ENCODE measurements at places on chromosomes 7 and 10. TPM values are rescaled to one million over a fixed set of nuclear protein-coding genes. Genes with fewer than 3 reads are reported as not detected.
A peak's percentile ranks its signal among the peaks of the same experiment; 100 is the strongest.

- no peak for ATAC-seq
Measured at GRCh38 chr7:134695321-134695860, 48.7 kb downstream of the BPGM start.

DNA sequence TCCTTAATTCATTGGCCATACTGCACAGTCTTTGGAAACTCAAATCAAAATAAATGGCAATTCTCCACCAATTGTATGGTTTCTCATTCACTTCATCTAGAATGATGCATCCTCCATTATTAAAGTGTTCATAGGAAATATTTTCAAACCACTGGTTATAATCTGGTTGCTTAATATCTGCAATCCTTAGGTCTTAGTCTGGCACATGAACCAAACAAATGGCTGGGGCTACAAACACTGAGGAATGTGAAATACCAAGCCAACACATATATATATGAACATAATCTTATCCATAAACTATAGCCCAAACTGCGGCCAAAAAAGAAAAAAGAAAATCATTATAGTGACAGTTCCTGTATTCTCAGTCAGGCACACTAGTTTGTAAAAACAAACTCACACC lies 5.7 kb upstream of the MSS51 start:
- ATAC-seq = no peak

DNA sequence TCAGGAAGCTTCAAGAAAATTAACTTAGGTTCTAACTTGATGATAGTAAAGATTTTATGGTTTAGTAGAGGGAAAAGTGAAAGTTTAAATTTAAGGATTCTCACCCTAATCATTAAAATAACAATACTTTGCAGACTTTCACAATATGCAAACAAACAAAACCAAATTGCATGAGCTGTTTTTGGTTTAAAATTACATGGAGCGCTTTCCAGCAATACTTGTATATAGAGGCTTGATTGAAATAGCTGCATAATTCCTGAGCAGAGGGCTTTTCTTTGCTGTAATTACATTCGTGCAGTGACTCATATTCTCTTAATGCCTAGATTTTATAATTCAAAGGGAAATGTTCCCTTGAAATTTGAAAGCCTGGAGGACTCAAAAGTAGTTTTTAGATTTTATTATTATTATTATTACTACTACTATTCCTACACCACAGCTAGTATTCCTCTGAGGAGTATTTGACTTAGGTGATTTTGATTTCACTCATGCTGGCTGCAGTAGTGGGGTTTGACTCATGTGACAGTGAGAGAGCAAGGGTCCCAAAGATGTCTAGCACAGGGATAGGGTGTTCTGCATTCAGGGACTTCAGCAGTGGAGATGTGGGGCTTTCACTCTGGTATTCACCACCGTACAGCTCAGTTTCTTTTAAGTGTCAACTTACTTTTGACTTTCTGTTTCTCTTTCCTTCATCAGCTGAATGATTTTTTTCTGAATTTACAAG lies 138.1 kb downstream of the ADAM22 start:
- no peak for ATAC-seq

DNA sequence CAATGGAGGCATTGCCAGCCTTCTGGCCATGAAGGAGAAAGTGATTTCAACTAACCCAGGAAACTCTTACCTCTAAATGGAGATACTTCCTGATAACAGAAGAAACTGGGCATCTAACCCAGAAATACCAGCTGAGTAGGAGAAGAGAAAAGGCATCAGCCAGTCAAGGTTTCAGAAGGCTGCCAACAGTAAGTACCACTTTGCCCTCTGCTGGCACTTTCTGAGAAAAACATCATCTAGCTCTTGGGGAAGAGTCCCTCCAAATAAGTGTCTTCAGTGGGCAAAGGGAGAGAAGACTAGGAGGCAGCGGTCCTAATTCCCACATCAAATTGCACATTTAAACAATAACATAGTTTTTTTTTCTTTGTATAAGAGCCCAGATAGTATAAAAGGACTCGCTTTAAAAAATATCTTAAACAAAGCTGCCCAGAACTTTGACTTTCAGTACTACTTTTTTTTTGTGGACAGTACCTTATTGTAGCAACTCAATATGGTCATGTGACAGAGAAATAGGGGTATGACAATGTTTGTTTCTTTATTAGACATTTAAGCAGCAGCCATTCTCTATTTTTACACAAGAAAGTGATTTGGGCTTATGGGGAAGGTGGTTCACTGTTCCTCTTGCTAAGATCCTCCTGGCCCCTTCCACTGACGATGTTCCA lies 157.3 kb downstream of the CTTNBP2 start:
- ATAC-seq = peak; percentile 77

- ATAC-seq = peak; percentile 59
Measured at GRCh38 chr7:15685358-15686294, 857 bp downstream of the MEOX2 start.

DNA sequence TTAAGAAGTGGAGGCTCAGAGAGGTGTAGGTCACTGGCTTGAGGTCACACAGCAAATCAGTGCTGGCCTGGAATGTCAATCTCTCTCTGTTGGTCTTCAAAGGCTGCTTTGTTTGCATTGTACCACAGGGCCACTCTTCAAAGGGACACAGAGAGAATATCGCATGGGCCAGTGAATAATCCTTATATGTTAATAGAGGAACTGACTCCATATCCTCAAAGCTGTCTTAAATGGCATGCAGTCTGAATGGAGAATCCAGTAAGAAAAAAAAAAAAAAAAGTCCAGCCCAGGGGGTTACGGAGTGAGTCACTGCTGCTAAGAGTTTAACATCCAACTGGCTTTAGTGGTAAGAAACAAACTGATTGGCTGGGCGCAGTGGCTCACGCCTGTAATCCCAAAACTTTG lies 54.1 kb downstream of the NRAP start:
- peak; percentile 16 for ATAC-seq

GRCh38 chr7:116542618-116543017 lies 17.8 kb downstream of the CAV1 start:
- no peak for ATAC-seq

- ATAC-seq = no peak
Measured at GRCh38 chr7:66913118-66914037, 7.6 kb upstream of the TMEM248 start.

GRCh38 chr10:49083261-49083660 lies 32.1 kb downstream of the VSTM4 start:
- no peak for ATAC-seq

- ATAC-seq = peak; percentile 90
Measured at GRCh38 chr10:33155720-33156638, 178.5 kb downstream of the NRP1 start.

- no peak for ATAC-seq
Measured at GRCh38 chr7:102189756-102190155, 96.9 kb upstream of the SH2B2 start.

DNA sequence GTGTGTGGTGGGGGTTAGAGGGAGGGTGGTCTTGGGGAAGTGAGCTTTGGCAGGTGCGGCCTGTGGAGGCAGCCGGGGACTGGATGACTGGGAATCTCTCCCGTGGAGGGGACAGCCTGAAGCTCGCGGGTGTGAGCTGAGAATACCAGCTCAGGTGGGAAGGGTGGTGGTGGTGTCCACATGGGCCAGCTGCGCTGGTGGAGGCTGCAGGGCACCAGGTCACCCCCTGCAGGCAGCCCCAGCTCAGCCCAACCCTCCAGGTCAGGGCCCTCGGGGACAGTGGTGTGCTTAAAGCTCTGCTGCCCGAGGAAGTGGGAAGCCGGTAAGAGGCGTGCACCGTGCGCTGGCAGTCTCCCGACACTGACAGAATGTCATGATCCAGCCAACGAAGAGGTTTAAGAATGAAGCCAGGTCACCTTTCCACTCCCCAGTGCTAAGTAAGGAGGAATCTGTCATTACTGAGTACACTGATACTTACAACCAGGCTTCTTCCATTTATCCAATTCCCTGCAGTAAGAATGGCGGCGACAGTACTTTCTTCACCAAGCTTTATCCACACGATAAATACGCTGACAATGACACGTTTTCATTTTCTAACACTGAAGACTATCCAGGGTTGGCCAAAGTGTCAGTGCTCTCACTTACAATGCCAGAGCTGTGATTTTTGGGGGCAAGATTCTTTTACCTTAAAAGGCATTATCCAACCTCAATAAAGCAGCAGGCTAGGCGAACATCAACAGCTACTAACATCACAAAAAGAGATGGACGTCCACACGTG lies 20.4 kb downstream of the BRI3 start:
- no peak for ATAC-seq

- no peak for ATAC-seq
Measured at GRCh38 chr7:128121711-128122530, 90.7 kb upstream of the LRRC4 start.

- no peak for ATAC-seq
Measured at GRCh38 chr10:47376522-47377220, 7.4 kb downstream of the ZNF488 start.

GRCh38 chr7:82442492-82443035 lies 1.0 kb downstream of the CACNA2D1 start:
- ATAC-seq = no peak

- peak; percentile 27 for ATAC-seq
Measured at GRCh38 chr7:75966190-75966961, 28.0 kb downstream of the TMEM120A start.

DNA sequence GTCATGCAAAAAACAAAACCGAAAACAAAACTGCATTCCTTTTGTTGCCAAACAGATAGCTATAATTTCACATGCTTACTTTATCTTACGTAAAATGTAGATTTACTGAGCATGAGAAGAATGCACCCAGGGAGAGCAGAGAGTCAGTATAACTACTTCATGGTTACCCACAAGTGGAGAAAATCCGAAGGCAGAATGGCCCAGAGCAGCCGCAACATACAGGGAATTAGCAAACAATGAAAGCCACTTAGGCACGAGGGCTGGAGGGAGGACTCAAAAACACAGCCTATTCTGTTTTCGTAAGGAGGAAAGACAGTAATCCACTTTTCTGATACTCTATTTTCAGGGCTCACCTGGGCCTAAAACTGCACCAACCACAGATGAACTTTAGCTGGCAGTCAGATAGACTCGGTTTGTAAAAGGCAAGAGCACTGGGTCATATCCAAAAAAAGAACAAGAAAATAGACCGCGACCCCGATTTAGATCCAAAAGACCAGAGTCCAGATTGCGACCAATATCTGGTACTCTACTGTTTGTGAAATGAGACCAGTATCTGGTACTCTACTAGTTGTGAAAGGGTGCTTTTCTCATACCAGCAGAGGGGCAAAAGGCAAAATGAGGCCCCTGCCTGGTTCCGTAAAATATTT lies 1.3 kb downstream of the ITPRIP start:
- ATAC-seq = no peak

GRCh38 chr7:92716825-92717580 lies 119.4 kb downstream of the CDK6 start:
- ATAC-seq = no peak

GRCh38 chr10:90204131-90204955 lies 503.0 kb downstream of the KIF20B start:
- ATAC-seq = no peak

GRCh38 chr7:45699015-45699309 lies 124.8 kb downstream of the ADCY1 start:
- no peak for ATAC-seq

GRCh38 chr10:79420974-79421688 lies 24.3 kb downstream of the ZCCHC24 start:
- ATAC-seq = no peak

DNA sequence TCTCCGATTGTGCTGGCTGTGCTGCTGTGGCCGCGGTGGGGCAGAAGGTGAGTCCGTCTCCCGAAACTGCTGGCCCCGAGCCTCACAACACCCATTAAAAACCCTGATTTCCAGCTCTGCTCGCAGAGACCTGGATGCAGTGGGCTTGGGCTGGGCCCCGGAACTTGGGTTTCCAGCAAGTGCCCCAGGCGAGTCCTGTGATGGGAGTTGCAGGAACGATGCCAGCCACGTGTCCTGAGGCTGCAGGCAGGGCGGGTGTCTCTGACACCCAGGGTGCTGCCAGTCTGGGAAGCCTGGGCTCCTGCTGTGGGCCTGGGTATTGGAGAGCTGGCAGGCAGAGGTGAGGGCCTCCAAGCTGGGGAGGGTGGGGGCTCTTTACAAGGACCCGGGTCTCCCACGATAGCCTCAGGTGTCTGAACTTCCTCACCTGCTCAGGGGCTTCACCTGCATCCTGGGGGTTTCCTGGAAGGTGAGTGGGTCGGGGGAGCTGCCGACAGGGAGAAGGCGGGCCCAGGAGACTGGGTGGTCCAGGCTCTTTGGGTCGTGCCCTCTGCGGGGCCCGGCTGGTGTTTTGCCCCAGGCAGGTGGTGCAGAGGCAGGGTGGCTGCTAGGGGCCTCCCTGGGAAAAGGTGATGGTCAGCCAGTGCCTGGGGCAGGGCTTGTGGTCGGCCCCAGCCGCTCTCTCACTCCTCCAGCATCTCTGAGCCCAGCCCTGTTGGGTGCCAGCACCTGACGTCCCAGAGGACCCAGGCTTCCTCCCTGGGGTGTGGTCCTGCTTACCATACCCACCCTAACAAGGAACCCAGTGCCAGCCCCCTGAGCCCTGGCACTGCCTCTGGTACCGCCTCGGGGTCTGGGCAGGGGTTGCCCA lies 180.3 kb downstream of the DNAJB6 start:
- no peak for ATAC-seq

DNA sequence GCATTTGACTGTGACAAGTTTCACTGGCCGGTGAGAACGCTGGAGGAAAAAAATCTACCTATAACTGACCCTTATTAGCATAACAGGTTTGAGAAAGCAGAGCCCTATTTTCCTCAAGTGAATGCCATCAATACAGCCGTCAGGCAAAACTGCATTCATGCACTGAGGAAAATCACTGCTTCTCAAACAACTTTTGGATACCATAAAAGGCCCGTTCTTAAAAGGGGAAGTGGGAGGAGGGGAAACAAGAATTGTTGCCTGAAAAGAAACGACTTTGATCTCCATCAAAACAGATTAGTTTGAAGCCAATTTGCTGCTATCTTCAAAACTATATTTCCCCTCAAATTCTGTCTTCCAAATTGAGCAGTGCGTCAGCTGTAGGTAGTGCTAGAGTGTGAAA lies 670.6 kb downstream of the PCDH15 start:
- no peak for ATAC-seq

- no peak for ATAC-seq
Measured at GRCh38 chr7:68914006-68914405, 684.3 kb upstream of the AUTS2 start.

DNA sequence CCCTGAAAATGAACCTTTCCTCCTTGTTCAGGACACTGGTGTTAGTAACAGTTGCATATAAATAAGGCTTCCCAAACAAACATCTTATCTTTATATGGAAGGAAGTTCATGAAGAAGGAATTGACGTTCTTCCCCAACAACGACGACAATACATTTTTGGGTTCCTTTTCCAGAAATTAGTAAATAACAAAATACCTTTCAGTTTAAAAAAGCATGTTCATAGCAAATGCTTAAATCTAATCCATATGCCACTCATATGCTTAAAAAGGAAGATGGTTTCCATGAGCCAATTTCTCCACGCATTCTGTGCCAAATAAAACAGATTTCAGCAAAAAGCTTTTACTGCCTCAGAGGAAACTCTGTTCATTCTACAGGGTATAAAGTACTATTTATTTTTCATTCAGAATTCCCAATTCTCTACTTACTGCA lies 182.6 kb downstream of the COBL start:
- ATAC-seq = no peak

- ATAC-seq = peak; percentile 67
Measured at GRCh38 chr10:112832361-112832878, 117.6 kb upstream of the TCF7L2 start.

PNLIPRP2 gene
- not detected for total RNA-seq

H2BK1 gene
- not detected for total RNA-seq

PIK3AP1 gene
- 8.3 TPM for total RNA-seq

TMEM130 gene
- 1.7 TPM for total RNA-seq

PMPCB gene
- 79.4 TPM for total RNA-seq

SLC39A12 gene
- not detected for total RNA-seq

FZD8 gene
- 4.2 TPM for total RNA-seq

CDK14 gene
- total RNA-seq = 11.0 TPM

PRR15 gene
- total RNA-seq = 0.64 TPM

ITGB8 gene
- 27.7 TPM for total RNA-seq

All from motor neuron (in vitro differentiated cells).